ENCODE measurements at places on chromosomes 16 and 17.

DNA sequence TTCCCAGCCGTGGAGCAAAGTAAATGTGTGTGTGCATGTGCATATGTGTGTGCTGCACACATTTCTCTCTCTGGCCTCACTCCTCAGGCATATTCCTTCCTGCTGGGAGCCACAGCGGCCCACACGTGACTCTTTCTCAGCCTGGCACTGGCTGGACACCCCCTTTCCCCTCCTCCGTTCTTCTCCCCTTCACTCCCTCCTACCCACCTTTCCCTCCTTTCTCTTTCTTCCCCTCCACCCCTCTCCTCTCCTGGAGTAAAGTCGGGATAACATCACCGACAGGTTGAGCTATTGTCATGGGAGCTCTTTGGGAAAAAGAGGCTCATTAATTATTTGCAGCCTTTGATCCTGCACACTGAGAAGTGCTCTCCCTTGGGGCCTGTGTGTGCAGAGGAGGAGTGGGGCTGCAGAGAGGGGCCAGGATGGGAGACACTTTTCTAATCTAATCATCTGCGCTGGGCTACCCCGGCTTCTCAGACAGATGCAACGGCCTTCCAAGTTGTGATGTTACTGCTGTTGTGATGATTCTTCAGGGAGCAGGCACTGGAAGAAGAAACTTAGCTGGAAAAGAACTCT, 126.3 kb upstream of the HSBP1 start:
- DNase-seq = no peak

- DNase-seq = no peak
These were observed 8.6 kb downstream of the CMC2 start for GRCh38 chr16:80997964-80998620.

DNA sequence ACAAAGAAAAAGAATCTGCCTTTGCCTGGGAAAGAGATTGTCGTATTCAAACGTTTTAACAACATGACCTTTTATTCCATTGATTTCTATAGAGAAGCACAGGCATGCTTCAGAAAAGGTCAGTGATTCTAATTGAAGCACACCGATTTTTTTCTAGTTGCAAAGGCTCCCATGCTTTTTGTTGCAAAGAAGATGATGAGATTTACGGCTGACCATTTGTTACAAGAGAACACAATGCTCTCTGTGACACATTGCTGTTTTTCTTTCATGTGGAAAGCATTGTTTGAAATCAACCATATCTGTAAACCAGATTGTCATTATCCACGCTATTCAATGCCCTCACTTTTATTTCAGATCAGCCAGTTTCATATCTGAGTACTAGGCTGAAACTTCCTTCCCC, 99.8 kb downstream of the NLK start:
- no peak for DNase-seq

DNA sequence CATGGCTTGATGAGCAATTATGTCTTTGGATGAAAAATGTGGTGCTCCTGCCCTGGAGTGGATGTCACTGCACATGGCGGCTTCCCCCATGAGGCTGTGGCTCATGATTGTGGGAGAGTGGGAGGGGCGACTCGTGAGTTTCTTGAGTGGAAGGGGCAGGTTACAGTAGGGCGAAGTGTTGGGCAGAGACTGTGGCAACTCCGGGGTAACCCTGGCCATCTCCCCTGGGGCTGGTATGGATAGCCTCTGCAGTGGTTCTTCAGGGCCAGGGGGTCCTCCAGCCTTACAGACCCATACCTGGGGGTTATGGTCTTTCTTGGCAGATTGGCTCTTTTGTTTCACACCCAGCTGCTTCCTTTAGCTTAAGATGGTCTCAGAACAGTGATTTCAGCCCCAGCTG, 1.3 kb upstream of the TNS4 start:
- no peak for DNase-seq

- no peak for DNase-seq
These were observed 164.6 kb downstream of the SALL1 start for GRCh38 chr16:50986453-50986852.

DNA sequence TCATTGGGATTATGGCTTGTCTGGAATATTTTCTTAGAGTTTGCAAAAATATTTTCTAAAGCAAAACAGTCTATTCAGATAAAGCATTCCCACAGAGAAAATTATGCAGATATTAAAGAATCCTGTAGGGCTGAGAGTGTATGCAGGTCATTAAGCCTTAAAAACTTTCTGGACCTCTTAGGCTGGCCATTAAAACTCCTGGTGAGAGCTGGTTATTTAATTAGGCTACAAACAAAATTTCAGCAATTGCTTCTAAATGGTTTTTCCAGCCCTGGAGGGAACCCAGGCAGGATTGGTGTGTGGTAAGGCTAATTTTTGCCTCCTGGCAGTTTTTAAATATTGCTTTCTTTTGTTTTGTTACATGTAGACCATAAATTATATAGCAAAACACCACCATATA, 27.3 kb upstream of the SMG1 start:
- DNase-seq = no peak

- peak; percentile 78 for DNase-seq
These were observed 6.4 kb downstream of the THRA start for GRCh38 chr17:40068917-40069750.

DNA sequence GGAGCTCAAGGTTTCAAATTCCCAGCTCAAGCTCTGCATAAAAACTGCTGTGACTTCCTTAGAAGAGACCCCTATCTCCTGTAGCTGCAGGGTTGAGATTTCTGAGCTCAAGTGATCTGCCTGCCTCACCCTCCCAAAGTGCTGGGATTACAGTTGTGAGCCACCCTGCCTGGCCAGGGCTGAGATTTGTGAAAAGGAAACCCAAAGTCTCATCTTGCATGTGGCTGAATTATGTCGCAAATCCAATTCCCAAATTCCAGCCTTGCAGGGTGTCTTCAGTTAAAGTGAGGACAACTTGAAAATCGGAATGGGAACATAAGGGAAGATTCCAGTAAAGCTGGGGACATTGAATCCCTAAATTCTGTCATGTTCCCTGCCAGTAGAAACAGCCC, 14.2 kb upstream of the CETP start:
- no peak for DNase-seq

- DNase-seq = peak; percentile 18
These were observed 2.5 kb downstream of the RPL13 start for GRCh38 chr16:89562939-89563338.

DNA sequence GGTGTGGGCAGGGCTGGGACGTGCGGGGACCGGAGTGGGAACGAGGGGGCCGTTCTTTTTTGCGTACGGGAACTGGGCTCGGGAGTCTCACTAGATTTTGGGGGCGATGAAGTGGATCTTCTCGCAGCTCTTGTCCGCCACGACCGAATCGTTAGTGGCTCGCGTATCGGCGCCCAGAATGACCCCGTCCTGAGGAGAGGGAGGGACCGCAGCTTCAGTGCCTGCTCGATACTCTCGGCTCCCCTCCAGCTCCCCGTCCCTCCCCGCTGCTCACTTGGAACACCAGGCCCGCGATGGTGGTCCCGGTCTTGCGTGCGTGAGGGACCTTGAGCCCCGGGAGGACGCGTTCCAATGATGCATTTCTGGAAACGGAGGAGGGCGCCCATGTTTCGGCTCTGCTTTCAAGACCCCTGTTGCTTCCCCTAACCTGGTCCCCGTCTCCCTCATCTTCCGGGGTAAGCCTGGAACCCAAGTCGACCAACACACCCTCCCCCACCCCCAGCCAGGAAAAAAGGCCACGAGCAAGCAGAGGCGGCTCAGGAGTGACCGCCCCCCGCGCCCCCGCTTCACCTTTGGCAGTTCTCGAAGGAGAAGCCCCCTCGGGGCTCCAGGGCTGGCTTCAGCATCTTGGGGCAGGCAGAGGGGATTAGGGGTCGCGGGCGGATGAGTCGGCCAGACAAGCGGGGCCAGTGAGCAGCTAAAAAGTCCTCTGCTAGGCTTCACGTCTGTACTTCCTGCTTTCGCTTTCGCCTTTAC, at the start of gene PSMB10:
Gene PSMB10 (minus strand): TSS at position 727 of the 756 bp plus-strand sequence. CDS start 101 bp downstream, at position 626.
- DNase-seq = peak; percentile 79

GRCh38 chr16:77749415-77749814, 27.1 kb downstream of the NUDT7 start:
- no peak for DNase-seq

GRCh38 chr17:8466873-8467272, 31.2 kb downstream of the NDEL1 start:
- DNase-seq = no peak

DNA sequence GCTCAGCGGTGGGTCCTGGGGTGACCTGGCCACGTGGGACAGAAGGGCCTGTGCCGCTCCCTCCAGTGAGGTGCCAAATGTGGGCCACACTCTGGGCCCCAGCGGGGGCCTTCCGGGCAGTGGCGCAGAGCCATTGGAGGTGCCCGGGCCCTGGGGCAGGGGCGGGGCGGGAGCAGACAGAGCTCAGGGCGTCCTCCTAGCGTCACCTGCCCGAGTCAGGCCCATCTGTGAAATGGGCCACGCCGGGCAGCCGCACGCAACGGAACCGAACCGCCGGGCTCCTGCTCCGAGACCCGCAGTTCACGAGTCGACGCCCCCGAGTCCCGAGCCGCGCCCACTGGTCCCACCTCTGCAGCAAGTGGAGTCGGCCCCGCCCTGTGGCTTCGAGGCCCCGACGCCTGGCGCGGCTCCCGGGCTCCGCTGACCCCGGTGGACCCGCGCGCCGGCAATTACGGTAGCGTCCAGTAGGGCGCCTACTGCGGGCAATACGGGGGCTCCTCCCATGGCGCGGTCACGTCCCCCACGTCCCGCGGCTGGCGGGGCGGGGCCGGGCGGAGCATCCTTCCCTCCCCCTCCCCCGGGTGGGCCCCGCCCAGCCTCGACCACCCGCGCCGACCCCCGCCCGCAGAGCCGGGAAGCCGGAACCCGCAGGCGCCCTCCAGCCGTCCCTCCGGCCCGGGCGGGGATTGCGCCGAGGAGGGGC, 1.9 kb downstream of the SLC16A3 start:
- peak; percentile 76 for DNase-seq

Data from KBM-7 (cell line).